ENCODE measurements at places on chromosomes 1 and 21.

GRCh38 chr1:216887032-216887431 lies 163.8 kb upstream of the ESRRG start:
- no peak for DNase-seq

GRCh38 chr21:42308914-42309752 lies 6.1 kb downstream of the TFF3 start:
- DNase-seq, result no peak

DNA sequence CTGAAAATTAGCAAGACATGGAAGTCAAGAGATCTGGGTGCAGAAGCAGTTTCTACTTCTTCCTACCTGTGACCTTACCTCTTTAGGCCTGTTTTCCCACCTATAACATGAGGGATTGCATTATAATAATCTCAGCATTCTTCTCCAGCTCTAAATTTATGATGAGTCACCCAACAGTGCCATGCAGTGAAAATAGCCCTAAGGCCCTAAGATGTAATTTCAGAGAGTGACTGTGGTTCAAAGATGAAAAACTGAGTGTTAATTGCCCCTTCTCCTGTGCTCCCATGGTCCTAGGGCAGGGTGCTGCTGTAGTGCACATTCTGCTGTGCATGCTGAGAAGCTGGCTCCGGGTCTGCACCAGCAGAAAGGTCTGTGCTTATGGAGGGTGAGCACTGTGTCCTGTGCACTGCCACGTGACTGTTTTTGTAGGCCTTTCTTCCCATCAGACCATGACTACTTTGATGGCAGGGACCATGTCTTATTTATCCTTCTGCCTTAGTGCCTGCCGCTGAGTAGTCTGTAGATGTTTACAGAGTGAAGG lies 29.7 kb downstream of the JUN start:
- no peak for DNase-seq

DNA sequence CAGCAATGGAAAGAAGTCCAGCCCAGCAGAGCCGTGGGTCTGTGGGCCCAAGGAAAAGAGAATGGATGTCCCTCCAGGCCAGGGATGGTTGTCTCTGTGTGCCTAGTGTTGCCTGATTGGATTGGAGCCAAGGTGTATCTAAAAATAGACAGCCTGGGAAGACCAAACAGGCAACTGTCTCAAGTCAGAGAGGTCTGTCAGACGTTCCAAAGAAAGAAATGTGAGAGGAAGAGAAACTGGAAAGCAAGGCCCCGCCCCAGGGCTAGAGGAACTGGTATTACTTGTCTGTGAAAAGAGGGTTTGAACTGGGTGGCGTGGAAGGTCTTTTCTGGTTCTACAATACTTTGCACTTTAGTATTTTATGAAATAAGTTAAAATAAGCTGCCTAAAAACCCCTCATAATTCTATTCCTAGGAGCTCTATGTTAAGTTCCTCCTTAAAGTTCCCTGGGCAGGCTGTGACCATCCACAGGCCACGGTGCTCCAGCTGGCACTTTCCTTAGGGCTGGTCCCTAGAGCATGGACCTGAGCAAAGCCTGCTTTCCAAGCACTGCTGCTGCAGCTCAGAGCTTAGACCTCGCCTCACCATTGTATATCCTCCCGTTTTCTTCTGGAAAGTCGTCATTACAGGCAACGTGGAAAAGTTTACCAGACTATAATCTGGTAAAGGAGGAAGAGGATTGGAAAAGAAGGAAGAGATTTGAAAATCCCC lies 151.6 kb downstream of the DISC1 start:
- no peak for DNase-seq

DNA sequence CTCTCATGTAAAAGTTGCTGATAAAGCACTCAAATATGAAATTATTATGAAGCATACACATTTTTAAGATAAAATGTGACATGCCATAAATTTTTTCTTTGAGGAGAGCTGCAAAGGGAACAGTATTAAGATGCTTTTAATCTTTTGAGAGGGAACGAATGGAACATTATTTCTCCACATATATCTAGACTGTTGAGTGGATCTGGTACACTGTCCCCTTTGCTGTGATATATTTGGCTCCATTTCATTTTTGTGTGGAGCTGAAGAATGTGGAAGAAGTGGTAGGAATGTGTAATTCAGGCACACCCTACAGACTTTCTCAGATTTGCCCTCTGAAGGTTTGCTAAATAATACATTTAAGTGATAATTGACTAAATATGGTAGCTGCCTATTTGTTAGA lies 31.7 kb downstream of the PGM1 start:
- no peak for DNase-seq

- DNase-seq, result no peak
These were observed 10.8 kb upstream of the DUSP12 start for GRCh38 chr1:161738627-161739287.

DNA sequence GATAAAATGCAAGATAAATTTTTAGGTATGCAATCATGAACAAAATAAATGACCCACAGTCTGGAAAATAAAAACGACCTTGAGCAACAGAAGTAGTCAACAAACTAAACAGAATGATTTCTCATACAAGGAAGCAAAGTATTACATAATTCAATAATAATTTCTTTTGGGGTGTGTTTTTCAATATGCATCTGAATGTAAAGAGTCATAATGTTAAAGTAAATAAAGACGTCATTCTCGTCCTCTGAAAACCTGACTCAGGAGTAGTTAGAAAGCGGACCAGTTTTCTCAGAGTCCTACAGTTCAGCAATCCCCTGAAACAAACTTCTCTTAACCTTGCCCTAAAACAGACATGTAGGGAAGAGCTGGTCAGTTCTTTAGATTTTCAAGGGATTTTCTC lies 18.6 kb downstream of the CDC42BPA start:
- no peak for DNase-seq

GRCh38 chr21:43318841-43319781 lies 107.8 kb downstream of the SIK1 start:
- DNase-seq, result no peak

DNA sequence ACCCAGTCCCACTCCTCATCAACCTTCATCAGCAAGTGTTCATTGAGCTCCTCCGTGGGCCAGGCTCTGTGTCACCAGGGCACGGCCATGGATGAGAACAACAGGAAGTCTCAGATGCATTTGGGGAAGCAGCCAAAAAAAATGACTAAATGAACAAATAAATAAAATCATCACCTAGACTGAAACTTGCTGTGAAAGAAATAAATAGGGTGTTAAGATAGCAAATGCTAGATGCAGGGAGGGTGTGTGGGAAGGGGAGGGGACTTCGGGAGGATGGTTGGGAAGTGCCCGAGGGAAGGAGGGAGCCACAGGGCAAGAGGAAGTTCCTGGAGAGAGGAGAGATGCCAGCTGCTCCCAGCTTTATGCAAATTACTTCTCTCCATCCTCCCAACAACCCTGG lies 696.7 kb downstream of the PTPRU start:
- no peak for DNase-seq

- no peak for DNase-seq
These were observed 17.1 kb upstream of the TMEM9 start for GRCh38 chr1:201171063-201172036.

- no peak for DNase-seq
These were observed 111.5 kb upstream of the APP start for GRCh38 chr21:26282058-26282457.

GRCh38 chr1:42176902-42177519 lies 12.5 kb upstream of the GUCA2A start:
- no peak for DNase-seq

- DNase-seq, result no peak
These were observed 6.5 kb downstream of the TMEM82 start for GRCh38 chr1:15748690-15749398.

GRCh38 chr1:192936313-192937018 lies 122.7 kb downstream of the UCHL5 start:
- no peak for DNase-seq

GRCh38 chr1:247110627-247111258 lies 6.6 kb upstream of the ZNF669 start:
- DNase-seq, result no peak

GRCh38 chr1:97489834-97490233 lies 431.0 kb downstream of the DPYD start:
- no peak for DNase-seq

DNA sequence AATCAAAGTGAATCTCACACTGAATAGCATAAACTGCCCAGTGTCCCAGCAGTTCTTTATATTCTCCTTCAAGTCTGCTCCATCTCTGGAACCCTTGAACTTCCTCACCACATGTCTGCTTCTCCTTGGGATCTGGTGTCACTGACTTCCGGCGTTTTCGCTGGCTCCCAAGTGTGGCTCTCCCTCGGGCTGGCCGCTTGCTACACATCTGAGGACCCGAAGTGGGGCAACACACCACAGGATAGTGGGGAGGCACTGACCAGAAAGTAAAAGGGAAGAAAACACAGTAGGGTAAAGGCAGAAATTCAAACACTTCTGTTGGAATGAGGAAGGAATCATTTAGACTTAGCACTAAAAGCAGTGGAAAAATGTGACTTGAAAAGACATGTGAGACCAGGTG lies 5.1 kb downstream of the NIT1 start:
- DNase-seq, result no peak

GRCh38 chr1:152502496-152503180 lies 8.0 kb upstream of the LCE5A start:
- no peak for DNase-seq

DNA sequence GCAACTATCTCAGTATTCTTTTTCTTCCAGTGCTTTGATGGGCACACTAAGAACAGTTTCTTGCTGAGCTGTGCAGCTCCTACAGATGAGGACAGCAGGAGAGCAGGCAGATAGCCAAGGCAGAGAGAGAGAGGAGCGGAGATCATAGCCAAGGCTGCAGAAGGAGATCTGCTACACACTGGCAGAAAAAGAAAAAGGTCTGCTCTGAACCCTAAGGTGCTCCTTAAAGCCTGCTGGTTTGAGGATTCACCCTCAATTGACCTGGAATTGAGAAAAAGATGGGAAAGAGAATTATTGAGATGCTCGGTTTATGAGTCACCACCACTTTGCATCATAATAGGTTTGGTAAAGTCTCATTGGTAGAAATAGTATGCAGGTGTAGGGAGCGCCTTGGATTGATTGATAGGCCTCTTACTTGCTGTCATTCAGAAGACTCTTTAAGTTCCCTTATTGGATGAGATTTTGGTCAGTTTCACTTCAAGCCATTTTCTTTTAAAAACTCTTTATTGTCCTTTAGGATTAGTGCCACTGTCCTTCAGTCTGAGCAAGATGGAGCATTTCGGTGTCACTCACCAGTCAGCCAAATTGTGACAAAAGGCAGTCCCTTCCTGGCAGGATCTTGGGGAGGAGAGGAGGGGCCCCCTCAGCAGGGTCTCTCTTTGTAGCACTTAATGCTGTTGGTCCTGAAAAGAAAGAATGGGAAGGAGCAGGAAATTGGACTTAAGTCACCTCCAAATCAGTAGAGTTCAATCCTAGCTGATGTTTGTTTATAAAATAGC lies 685.0 kb downstream of the ADGRL2 start:
- DNase-seq, result peak; percentile 29

- DNase-seq, result no peak
These were observed 8.3 kb downstream of the IL24 start for GRCh38 chr1:206905295-206906164.

GRCh38 chr1:247077876-247078257 lies 744 bp downstream of the ZNF670 start:
- no peak for DNase-seq

DNA sequence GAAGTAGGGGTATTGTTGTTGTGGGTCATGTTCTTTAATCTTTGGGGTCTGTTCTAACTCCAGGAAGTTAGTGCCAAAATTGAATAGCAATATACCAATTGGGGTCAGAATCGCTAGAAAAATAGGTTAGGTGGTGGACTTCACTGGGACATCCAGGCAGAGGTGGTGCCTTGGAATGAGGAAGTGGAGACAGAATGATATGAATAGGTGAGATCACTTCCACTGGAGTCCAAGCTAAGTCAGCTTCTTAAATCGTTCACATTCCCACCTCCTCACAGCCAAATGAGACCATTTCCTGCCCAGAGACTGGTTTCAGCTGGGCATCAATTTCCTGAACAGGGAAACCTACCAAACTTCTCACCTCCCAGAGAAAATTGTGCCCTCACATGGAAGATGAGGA lies 137.8 kb upstream of the RAB4A start:
- no peak for DNase-seq

GRCh38 chr1:211323156-211324063 lies 3.2 kb upstream of the TRAF5 start:
- peak; percentile 57 for DNase-seq

DNA sequence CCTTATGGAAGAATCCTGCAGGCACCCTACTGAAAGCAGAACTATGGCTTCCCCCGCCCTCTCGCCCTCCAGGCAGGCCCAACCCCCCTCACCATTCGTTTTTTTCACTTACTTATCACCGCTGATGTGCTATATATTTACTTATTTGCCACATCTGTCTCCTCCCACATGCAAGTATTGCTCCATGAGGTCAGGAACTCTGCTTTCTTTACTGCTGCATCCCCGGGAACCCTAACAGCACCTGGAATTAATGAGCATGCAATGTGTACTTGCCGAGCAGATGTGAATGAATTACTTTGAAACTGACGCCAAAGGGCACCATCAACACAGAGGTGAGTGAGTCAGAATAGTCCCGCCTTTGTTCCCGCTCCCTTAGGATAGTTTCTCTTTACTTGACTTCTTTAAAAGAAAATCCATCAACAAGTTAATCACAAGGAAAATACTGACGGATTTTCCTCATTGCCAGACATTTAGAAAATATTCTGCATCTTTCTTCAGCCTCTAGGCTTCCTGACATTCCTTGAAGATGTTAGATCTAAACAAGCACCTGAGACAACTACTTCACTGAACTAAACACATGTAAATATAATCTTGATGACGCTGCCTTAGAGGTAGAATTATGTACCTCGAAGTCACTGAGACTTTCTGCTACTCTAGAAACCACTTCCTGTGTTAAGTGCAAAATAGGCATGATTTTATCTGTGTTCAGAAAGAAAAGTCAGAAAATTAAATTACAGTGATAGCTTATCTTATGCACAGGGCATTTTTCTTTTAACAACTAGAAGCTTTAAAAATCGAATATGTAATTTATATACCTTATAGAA lies 17.5 kb upstream of the RAB4A start:
- no peak for DNase-seq

DNA sequence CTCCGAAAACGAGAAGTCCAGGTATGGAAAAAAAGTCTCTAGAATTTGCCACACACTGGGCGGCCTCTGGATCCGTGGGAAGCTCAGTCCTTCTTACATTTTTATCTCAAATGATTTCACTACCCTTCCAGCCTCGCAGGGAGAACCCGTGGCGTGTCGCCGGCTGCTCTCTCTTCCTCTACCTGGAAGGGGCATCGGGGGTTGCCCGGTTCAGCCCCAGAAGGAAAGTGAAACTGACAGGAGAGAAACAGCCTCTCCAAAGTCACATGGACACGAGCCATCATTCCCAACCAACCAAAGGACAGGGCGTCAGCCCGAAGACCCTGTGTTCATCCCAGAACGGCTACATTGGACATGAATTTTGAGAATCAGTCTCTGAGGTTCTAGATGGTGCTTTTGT lies 182.5 kb downstream of the ADSS2 start:
- no peak for DNase-seq
